ENCODE measurements at places on chromosomes 7 and 10.

DNA sequence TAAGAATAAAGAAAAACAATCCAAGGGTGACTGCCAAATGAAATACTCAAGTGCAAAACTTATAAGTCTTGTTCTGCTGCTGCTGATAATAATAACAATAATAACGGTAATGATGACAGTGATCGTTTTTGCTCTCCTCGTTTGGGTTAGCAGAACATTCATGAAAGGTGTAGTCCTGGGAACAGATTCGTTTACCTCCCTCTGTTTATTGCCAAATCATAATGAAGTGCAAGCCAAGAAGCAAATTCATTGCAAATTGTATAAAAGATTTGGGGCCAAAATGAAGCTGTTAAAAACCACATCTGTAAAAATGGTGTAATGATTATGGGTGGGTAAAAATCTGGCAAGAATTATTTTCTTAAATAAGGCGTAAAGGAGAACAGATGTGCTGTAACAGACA lies 587.2 kb upstream of the MKI67 start:
- DNase-seq = no peak

DNA sequence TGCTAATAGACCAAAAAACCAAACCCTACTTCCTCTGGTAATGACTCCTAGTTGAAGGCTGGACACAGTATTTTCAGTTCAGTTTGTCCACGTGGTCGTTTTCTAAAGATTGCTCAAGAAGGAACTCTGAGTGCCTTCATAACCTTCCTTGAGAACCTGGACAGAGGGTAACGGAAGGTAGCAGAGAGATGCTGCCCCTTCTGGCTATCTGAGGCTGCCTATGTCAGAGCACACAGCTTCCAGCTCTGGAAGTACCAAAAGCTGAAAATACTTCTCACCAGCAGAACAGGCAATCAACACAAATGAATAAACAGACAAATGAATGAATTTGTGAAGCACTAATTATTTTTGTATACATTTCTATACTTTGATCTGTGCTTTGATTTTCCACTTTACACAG lies 85.2 kb downstream of the AMPH start:
- DNase-seq = no peak

DNA sequence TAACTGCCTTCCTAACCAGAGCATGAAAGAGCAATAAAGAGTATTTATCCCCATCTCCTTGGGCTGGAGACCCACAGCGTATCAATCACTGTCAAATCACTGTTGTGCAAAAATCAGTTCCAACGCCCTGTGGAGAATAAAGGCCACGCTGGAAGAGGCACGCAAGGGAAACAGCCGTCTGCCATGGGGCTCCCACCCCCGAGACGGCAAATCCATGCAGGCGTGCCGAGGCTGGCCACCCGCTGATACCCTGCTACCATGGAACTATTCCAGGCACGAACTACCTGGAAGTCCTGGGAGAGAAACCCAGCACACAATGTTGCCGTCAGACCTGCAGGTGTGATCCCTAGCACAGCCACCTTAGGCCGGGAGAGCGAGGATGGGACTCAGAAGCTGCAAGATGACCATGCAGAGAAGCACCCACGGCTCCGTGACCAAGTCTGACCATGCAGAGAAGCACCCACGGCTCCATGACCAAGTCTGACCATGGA lies 185.3 kb downstream of the DIP2C start:
- DNase-seq = no peak

DNA sequence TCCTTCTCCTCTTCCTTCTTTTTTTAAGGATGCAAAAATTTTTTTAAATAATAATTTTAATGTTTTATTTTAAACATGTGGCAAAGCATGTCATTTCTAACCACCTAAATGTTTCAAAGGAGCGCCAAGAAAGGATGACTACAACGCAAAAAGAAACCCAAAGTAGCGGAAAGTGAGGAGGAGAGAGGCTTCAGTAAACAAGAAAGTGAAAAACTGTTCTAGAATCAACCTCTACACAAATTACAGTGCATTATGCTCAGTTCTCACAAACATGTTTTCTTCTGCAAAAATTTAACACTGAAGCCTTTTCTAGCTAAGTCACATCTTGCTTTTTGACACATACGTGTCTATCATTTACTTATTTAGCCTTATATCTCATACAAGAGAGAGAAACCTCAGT lies 948.6 kb downstream of the GATA3 start:
- no peak for DNase-seq

- DNase-seq = no peak
Measured at GRCh38 chr7:45712057-45712689, 138.0 kb downstream of the ADCY1 start.

DNA sequence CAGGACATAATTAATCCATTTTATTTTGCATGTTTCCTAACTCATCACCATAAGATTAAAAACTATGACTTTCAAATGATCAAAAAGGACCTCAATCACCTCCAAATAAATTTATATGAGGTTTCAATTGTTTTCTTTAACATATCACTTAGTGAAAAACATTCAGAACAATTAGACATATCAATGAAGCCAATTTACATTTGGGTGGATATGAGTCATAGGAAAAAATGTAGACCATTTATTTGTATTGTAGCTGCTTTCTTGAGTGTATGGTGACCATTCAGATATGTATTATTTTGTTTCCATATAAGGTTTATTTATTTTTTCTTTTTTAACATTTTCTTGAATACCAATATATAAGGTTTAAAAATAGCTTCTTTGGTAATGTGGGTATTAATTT lies 13.3 kb upstream of the EXOC6 start:
- DNase-seq = no peak

DNA sequence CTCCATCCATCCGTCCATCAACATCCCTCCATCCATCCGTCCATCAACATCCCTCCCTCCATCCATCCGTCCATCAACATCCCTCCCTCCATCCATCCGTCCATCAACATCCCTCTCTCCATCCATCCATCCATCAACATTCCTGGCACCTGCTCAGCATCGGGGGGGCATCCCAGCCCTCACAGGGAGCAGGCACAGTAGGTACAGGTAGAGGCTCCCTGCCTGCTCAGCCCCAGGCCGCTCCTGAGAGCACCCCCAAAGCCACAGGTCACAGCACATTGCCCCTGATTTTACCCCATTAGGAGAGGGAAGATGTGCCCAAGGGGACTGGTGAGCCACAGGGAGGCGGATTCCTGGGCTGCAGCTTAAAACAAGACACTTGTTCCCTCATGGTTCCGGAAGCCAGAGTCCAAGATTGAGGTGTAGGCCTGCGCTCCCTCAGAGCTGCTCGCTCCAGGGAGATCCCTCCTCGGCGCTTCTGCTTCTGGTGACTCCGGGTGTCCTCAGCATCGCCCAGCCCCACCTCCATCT lies 21.1 kb upstream of the CFAP46 start:
- no peak for DNase-seq

- DNase-seq = no peak
Measured at GRCh38 chr10:48670978-48671913, 13.4 kb upstream of the WDFY4 start.

DNA sequence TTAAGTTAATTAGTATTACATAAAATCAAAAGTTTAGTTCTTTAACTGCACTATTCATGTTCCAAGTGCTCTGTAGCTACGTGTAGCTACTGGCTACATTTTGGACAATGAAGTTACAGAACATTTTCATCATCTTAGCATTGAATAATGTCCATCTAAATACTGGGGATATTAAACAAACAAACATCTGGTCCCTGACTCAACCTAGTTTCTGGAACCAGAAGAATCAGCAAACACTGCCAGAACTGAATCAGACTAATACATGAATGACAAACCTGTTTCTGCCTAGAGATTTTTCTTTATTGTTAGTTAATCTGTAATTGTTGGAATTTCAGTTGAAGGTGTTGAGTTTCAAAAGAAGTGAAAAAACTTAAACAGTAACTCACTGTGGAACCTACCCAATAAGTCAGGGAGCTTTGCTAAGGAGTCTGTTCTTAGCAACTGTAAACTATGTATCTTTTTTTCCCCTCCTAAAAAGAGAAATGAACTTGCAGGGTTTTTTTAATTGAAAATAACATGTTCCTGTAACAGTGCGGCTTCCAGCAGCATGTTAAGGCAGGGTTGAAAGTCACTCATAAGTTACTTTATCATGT lies 58.3 kb downstream of the CDK13 start:
- no peak for DNase-seq

- no peak for DNase-seq
Measured at GRCh38 chr10:76150139-76150875, 718.9 kb downstream of the LRMDA start.

- DNase-seq = peak; percentile 8
Measured at GRCh38 chr10:62638062-62638477, 166.4 kb upstream of the ADO start.

GRCh38 chr10:47027784-47028260 lies 116.6 kb downstream of the PTPN20 start:
- DNase-seq = no peak

- peak; percentile 71 for DNase-seq
Measured at GRCh38 chr7:55254596-55255495, 110.3 kb upstream of the LANCL2 start.

GRCh38 chr7:49767719-49768118 lies 5.7 kb upstream of the VWC2 start:
- DNase-seq = no peak

GRCh38 chr7:155233311-155234157 lies 64.1 kb upstream of the INSIG1 start:
- no peak for DNase-seq

- DNase-seq = no peak
Measured at GRCh38 chr10:99841746-99842145, 59.3 kb downstream of the ABCC2 start.

DNA sequence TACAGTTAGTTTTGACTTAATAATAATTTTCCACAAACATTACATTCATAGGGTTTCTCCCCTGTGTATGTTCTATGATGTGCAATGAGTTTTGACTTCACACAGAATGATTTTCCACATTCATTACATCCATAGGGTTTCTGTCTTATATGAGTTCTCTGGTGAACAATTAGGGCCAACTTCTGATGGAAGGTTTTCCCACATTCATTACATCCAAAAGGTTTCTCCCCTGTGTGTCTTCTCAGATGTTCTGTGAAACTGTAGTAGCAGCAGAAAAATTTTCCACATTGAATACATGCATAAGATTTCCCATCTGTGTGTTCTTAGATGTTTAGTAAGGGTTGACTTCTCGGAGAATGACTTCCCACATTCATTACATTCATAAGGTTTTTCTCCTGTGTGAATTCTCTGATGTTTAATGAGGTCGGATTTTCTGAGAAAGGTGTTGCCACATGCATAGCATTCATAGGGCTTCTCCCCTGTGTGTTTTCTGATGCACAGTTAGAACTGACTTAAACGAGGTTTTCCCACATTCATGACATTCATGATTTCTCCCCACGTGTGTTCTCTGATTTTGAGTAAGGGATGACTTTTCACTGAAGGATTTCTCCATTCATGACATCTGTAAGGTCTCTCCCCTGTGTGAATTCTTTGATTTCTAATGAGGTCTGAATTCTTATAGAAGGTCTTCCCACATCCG lies 118.5 kb downstream of the ZNF33B start:
- DNase-seq = no peak

GRCh38 chr7:90483251-90483650 lies 13.8 kb downstream of the PTTG1IP2 start:
- DNase-seq = no peak

DNA sequence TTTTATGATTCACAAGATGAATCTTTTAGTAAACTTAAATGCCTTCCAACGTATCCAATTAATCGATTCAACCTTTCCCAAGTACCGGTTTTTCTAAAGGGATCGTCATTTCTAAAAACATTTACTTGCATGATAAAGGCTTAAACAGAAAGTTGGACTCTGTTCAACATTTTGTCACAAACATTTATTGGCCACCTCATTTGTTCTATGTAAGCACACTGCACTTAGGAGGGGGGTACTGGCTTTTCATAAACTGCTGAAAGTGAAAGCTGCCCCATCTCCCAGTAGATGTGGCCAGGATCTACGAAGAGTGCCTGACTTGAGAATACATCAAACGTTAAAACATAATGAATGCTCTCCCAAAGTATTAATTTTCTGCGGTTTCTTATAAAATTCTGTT lies 37.3 kb upstream of the LAMB4 start:
- DNase-seq = no peak

DNA sequence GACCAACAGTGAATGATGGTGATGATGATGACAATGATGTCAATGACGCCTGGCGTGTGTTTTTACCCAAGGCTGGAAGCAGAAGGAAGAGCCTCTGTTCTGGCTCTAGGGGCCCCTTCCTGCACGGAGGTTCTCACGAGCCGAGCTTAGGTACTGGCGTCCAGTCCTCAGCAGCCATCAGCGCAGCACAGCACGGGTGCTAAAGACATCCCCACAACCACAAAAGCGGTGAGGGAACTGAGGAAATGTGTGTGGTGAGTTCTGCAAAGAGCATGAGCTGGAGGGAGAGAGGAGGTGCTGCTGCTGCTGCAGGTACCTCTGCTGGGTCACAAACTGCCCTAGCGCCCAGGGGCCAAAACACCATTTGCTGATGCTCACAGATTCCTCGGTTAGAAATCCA lies 81.6 kb downstream of the SFMBT2 start:
- no peak for DNase-seq

DNA sequence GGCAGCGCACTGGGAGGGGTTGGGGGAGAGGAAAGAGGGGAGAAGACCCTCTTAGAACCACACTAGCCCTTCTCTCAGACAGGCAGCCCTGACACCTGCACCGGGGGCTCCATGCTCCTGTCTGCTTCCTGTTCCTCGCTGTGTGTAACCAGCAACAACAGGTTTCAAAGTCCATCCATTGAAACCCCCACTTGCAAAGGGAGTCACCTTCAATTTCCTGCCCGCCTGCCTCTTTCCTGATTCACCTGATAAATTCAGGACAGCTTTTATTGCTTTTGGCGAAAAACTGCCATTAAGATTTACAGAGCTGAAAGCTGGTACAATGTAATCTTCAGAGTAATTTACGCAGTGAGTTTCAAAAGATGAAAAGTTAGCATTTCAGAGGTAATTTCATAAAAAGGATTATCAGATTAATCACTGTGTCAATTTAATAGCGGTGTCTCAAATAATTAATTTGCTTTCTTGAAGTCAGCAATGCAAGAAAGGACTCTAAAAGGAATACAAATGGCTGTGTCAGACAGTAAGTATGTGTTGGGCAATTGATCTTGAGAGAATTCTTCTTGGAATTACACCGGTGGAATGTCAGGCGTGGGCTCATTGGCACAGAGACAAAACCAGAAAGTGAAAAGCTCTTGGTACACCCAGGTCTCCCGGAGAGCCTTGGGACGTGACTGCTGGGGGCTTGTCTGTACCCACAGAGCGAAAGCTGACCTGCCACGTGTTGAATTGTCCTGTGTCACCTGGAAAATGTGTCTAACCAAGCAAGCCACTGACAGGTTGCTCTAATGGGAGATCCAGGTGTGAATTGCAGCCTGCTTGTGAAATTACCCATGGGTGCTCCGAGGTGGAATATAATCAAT lies 60.7 kb downstream of the TMEM209 start:
- no peak for DNase-seq

Measured in CD4-positive, alpha-beta T cell treated with Interleukin-6 for 4 hours (primary cell).